ENCODE measurements at places on chromosomes 2 and 18.

DNA sequence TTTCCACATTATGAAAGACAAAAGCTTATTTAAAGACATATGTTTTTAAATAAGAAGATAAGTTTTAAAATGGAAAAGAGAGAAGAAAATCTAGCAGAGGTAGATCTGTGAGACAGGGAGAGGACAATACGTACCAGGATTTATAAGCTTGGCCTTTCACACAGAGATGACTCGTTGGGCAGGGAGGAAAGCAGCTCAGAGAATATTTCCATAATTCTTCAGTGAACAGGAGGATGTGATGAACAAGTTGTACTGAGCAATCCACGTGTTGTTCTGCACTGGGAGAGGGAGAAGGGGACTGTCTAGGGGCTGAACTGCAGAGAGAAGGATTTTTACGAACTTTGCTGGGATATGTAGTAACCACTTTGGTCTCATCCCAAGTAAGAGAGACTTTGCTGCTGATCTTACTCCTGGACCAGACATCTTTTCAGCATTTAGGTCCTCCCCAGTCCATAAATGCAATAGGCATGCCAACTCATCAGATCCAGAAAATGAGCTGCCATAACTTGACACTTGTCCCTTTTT is 162.5 kb upstream of the SETBP1 start:
- no peak for DNase-seq

DNA sequence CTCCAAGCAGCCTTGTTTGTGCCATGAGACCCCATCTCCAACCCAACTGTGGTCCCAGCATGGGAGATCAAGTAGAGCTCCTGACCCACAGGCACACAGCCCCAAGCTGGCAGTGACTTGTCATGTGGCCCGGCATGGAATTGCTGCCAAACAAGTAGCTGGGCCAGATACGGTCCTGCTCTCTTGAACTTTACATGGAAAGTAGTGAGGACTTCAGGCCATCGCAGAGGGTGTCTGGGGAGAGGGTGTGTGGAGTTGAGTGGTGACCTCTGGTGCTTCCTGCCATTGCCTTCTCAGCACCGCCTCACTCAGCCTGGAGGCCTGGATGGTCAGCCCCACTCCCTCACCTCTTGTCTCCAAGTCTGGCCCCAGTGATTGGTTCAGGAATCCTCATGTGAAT is 10.9 kb upstream of the SLC4A3 start:
- DNase-seq = no peak

GRCh38 chr2:176118601-176119339 is 2.2 kb downstream of the HOXD10 start:
- DNase-seq = peak; percentile 65

GRCh38 chr2:95301186-95301585 is 4.0 kb downstream of the KCNIP3 start:
- no peak for DNase-seq

DNA sequence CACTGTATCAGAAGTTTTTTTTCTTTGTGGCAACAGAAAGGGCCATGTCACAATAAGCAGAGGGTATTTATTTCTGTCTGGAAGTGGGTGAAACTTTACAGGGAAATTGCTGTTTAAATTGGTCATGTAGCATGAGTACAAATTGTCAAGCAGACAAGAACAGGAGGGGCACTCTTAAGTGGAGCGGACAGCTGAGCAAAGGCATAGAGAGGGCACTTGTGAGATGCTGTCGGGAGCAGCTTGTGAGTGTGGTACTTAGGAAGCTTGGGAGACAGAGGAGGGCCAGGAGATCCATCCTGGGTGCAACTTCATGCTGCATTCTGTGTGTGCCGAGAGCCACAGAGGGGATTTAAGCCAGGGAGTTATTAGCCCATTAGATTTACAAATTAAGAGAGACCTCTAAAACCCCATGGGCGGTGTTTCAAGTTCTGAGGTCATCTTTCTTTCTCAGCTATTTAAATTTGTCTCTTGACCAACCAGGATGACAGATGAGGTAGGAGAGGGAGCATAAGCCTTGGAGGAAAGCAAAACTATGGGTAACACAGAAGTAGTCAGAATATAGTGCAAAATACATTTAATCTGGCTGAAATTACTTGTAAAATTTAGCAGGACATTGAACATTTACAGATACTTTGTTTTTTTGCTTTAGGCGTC is 30.4 kb downstream of the INPP4A start:
- DNase-seq = peak; percentile 58

GRCh38 chr2:229930656-229931055 is 8.4 kb downstream of the FBXO36 start:
- DNase-seq = peak; percentile 80

DNA sequence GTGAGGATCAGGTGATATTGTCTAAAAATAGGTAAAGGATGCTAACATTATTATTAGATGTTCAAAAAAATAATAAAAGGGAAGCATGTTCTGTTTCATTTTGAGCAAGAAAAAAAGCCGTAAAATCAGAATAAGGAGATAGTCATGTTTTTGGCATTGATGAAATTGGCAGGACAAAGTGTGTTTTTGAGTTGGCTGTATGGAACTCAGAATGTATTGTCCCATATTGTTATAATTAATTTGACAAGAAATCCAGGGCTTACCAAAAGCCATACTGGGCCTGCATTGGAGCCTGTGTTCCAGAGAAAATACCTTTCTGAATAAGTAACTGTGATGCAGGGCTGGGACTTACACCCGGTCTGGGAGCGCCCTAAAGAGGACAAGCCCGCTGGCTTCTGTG is 232.0 kb downstream of the AGAP1 start:
- DNase-seq = no peak

- no peak for DNase-seq
These were observed 403 bp downstream of the TMEM127 start for GRCh38 chr2:96265349-96265839.

GRCh38 chr2:139216435-139216834 is 436.2 kb upstream of the NXPH2 start:
- DNase-seq = no peak

DNA sequence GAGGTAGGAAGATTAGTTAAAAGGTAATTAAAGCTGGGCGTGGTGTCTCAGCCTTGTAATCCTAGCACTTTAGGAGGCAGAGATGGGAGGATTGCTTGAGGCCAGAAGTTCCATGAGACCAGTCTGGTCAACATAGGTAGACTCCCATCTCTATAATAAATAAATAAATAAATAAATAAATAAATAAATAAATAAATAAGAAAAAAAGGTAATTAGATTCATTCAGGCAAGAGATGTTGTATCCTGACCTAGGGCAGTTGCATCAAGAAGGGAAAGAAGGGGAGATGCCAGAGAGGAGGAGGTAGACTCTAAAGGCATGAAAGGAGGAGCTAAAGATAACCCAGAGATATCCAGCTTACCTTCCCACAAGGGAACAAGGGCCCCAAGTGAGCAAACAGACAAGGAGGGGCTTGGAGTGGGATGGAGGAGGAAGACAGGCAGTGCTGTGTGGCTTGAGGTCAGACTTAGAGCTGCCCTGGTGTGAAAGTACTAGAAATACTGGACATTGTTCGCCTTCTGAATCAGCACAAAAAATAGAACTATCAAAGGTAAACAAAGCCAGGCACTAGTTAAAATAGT is 7.4 kb upstream of the RAB1A start:
- no peak for DNase-seq

DNA sequence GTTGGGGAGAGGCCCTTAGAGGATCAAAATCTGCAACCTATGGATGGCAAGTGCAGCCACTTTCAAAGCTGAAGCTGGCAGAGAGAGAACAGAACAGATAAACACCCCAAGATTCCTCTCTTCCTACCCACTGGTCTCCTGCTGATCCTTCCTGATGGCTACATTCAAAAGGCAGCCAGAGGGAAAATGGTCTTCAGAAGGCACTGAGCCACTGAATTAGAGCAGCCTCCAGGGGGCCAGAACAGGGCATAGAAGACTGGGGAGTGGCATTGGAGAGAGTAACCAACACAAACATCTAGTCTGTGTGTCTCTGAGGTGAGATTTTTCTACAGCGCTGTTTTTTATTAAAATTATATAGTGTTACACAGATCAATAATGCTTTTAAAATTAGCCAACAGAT is 432.6 kb downstream of the PARD3B start:
- DNase-seq = no peak

- no peak for DNase-seq
These were observed 862.2 kb upstream of the LRATD1 start for GRCh38 chr2:13770279-13770678.

- DNase-seq = no peak
These were observed 73.3 kb upstream of the NT5C1B start for GRCh38 chr2:18662689-18663088.

GRCh38 chr2:217980036-217980435 is 22.8 kb downstream of the TNS1 start:
- DNase-seq = no peak

DNA sequence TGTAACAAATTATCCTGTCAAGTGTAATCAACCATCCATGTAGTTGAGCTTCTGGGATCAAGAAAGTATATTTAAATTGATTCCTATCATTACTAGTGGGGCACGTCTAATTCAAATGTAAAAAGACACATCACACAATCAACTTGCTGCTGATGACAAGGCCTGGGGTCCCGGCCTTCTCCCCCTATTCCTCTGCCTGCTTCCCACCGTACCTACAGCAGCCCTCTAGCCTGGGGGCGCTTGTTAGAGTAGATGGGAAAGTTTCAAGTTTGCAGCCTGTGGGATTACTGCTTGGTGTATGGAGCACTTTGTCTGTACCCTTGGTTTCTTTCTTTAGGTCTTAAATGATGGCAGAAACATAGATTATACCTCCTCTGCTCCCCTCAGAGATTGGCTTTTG is 333.3 kb upstream of the KYNU start:
- no peak for DNase-seq

DNA sequence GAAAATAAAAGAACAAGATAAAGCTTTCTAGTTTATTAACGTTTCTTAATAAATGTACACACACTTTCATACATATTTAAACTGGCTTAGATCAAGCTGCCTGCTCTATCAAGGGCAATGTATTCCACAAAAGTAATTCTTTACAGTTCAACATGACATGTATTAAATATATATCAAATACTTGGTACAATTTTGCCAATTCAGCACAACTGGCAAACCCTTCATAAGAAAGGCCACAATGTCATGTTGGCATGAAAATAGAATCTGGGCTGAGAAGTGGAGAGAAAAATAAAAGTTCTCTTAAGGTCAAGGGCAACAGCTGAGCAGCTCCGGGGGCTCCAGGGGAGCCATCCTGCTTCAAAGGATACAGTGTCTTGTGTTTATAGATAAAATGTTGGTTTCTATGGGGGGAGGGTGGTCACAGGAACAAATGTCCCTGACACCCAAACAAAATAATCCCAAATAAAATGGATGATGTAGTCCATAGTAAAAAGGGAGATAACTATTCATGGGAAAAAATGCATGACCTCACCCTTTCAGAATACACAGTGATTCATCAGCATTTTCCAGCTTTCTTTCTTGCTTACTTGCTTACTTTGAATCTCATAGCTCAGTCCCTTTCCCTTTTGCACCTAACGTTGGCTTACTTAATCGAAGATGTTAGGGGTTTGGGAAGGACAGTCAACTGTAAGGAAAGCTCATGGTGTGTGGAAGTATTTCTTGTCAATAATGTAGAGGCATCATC is 494.9 kb downstream of the NYAP2 start:
- DNase-seq = no peak

DNA sequence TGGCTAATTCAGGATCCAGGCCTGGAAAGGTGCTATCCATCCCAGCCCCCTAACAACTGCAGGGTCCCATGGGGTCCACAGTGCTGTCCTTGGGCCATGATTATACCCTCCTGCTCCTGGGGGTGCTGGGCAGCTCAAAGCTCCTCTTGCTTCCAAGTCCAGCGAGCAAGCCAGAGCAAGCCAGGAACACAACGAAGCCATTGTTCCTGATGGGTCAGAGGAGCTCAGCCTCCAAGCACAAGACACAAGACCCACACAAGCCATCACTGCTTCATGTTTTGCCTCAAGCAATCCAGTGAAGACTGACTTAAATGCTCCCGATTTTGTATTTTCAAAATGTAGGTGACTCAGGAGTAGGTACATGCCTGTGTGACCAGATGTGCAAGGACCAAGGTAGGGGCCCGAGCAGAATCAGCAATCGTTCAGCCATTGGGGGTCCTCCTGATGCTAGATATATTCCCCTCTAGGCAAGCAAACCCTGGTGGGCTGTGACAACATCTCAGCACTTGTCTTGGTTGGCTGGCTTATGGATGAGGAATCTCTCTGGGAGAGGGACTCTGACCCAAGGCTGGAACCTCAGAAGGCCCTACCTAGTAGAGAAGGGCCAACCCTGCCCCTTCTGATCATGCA is 90.8 kb downstream of the EPAS1 start:
- DNase-seq = no peak

DNA sequence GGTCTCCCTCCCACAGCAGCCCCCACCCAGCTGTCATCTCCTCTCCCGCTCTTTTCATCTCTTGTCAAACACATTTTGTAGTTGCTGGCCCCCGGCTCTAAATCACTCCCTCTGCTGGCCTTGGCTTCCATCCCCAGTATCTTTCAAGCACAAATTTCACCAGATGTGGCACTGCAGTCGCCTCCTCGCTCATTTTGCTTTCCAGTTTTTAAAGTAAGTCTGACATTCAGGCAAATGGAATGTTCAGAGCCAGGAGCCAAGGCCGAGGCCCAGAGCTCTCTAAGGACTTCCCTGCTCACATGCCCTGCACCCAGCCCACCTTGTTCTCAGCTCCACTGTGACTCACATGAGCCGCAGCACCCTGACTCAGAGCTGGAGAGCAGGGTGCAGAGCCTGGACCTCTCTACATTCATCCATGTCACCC is 158.4 kb downstream of the GALNT14 start:
- no peak for DNase-seq

- DNase-seq = no peak
These were observed 19.0 kb downstream of the KRCC1 start for GRCh38 chr2:88036606-88037005.

GRCh38 chr18:59055345-59056032 is 84.2 kb upstream of the SEC11C start:
- no peak for DNase-seq

DNA sequence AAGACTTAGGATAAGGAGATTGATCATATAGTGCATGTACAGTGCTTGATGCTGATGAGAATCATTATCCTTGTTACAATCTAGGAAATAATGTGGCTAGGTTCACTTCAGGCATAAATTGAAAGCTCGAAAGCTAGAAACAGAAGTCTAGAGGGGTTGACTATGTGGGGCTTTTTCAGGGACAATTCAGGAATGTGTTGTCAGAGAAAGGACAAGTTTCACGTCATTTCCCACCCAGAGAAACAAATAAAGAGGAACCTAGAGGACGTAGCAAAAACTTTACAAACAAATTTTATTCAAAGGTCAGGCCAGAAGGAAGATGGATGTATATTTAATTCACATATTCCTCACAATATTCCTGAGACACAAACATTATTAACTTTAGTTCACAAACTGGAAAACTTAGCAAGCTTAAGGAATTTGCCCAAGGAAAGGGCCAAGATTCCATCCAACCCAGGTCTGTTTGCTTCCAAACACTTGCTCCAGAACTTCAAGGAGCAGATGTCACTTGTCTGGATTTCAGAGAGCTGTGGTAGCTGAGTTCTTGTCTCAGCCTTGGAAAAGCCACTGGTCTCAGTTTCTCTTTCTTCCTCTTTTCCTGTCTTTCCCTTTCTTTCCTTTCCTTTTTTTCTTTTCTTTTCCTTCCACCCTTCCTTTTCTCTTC is 7.4 kb downstream of the CYRIA start:
- no peak for DNase-seq

- no peak for DNase-seq
These were observed 382.6 kb downstream of the CDH2 start for GRCh38 chr18:27794181-27794926.

GRCh38 chr18:48319801-48320638 is 89.2 kb downstream of the ZBTB7C start:
- DNase-seq = peak; percentile 80

Data from NCI-H510A treated with DMSO at 0.1 percent for 48 hours (cell line).